Stimulated activated memory B cell treated with anti-CD40 and anti-IgM and Interleukin-4, amounts not matched to agents 10 μg/mL and 1 μg/mL and 100 μg/mL, for 72 hours (primary cell): ENCODE measurements at places on chromosomes 12 and 14.

DNA sequence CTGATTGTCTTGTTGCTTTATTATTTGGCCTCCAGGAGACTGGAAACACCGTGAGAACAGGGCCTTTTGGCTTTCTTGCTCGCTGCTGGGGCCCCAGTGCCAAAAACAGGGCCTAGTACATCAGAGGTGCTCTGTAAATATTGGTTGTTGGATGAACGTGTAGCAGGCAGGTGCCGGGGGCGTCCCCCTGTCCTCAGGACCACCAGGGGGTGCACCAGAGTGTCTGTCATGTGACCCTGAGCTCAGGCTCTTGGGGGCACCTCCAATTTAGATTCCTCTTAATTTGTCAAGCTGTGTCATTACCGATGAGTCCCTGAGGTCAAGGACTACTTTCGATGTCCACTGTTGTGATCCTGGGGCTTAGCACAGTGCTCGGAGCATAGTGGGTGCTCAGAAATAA lies 87.1 kb downstream of the ACACB start:
- ATAC-seq, result no peak

DNA sequence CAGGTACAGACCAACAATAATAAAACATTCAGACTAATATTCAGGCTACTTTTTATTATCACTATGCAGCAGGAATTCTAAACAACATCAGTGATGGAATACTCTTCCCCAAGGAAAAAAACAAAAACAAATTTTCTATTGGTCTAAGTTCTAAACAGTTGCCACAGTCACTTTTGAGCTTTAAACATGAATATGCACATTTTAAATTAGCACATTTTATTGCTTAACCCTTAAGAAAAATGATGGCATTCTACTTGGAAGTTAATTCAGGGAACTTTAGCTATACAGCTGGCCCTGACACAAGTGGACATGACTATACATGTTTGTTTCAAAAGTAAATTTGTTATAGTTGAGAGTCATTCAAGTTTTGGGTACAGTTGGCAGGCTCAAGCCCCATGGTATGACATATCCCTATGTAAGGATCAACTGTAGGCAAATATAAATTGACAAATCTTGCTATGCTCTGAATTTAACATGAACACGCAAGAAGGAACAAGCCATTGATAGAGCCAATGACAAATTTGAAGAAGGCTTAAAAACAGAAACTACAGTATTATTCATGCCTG lies 224.3 kb upstream of the AMIGO2 start:
- no peak for ATAC-seq

DNA sequence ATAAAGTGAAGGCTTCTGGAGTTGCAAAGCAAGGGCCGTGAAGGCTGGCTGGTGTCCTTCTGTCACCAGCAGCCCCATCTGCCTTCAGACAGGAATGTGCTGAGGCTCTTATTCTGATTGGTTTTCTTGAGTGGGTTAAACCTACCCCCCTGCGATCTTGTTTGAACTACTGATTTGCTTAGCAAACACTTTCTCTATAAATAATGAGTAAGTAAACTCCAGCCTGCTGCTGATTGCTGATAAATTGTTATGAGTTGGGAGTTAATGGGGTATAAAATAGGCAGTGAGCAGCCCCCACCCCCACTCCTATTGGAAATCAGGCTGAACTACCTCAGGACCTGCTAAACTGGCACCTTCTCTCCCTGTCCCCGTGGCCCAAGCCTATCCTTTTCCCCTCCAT lies 146.1 kb upstream of the NOS1 start:
- no peak for ATAC-seq

DNA sequence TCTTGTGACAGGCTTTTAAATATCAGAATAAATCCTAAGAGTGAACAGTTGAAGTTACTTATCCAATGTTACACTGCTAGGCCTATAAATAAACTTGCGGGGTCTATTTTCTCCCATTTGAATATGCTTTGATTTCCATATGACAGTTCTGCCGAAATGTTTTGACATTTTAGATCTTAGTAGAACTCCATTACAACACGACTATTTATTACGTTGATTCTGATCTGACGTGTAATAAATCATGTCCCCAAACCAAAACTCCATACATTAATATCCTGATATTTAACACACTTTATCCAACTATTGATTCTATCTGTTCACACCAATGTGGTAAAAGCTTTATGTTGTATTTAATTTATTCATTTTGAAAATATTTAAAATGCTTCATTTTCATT lies 16.1 kb upstream of the NEMF start:
- ATAC-seq, result no peak

DNA sequence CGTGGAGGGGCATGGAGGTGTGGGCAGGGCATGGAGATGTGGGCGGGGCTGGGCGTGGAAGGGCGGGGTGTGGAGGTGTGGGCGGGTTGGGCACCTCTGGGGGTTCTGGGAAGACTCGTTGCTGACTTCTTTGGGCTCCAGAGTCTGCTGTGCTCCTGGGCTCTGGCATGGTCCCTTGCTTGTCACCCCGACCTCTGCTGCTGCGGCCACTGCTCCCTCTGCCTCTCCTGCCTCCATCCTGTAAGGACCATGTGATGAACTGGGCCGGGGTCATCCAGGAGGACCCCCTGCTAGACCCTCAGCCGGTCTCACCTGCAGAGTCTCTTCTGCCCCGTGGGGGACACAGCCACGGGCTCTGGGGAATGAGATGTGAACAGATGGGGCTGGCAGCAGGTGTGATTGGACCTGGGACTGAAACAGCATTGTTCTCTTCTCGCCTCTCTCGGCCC lies 15.3 kb downstream of the NOC4L start:
- ATAC-seq, result no peak

- no peak for ATAC-seq
Observed at GRCh38 chr12:545835-546234, 86.1 kb downstream of the B4GALNT3 start.

DNA sequence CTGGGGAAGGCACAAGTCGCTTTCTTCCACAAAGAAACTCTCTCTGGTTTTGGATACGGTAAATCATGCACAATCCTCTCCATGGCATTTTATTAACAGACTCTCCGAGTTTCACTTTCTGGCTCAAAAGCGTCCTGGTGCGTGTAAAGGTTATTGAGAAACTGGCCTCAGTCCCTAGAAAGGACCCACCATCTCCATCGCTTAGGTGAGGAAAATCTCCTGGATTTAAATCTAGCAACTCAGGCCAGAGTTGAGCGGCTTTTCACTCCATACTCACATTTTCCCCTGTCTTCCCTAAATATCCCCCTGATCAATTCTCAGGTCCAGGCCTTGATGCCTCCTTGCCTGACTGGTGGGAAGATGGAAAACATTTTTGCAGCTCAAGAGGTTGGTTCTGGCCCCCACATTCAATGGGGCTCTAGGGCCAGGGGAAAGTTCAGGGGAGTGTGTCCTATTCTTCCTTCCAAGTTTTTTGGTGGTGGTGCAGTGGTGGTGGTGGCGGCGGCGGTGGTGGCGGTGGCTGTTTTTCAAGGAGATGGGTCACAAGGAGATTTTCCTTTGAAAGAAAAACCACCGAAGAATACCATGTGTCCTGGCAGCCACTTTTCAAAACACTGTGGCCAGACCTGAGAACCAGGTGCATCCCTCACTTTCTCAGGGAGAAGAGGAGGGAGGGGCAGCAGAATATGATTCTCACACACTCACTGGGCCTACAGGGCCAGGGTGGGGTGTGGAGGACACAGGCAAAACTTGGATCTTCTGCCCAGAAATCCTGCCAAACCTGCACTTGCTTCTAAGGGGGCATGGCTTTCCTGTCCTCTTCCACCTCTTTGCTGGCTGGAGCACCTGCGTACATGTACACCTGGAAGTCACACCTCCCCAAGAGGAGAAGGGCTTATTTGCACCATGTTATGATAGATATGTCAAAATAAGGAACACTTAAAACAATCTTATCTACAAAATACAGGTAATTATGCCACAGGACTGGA lies 46.7 kb upstream of the PNMA1 start:
- ATAC-seq, result no peak

DNA sequence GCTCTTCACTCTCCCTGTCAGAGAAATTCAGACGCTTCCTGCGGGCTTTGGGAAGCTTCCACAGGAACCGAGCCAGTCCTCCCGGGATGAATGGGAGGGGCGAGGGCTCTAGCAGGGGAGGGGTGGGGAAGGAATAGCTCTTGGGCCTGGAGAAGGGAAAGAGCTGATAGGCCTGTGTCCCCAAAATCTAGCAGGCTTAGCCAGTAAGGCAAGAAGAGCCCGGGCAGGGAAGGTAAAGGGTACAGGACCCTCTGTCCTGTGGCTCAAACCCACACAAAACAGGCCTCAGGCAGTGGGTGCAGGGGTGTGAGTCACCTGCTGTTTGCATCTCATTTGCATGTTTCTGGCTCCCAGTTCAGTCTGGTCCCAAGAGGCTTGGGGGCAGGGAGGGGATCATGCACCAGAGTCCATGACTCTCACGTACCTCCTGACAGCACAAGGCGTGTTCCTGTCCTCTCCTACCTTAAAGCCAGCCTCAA lies 8.7 kb upstream of the SMUG1 start:
- ATAC-seq, result peak; percentile 80

GRCh38 chr12:113348849-113349536 lies 9.4 kb upstream of the PLBD2 start:
- no peak for ATAC-seq

GRCh38 chr14:26709019-26709418 lies 111.2 kb upstream of the NOVA1 start:
- no peak for ATAC-seq

GRCh38 chr12:58774731-58775130 lies 145.6 kb downstream of the LRIG3 start:
- no peak for ATAC-seq

DNA sequence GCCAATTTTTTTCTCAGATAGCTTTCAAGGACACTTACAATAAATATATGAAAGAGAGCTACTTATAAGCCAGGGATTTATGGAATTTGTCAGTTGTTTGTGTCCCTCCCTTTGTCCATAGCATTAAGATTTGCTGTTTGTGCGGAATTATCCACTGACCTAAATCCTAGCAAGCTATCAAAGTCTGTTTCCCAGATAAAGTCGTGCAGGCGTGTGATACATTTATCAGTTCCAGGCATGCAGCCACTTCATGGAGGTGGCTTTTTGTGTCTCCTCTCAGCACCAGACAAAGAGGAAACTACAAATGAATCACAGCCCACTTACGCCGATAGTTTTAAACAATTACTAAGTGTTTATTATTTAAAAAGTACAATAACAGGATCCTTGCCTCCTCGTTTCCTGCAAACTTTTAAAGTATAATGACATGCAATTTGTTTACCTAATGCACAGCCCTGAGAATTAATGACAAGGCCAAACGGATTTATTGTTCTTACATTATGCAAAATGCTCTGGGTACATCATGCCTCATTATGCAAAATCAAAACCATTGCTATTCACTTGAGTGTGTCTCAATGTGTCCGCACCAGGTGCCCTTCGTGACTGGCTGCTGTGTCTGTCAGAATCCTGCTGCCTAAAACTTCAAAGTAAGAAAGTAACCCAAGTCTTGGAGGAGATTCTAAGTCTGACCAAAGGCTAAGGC lies 423.2 kb downstream of the GLT1D1 start:
- no peak for ATAC-seq

- ATAC-seq, result peak; percentile 91
Observed at GRCh38 chr12:122166422-122167349, 7.3 kb downstream of the IL31 start.
